ENCODE measurements at places on chromosomes 6 and 20.
A peak's percentile ranks its signal among the peaks of the same experiment; 100 is the strongest.

GRCh38 chr6:106135911-106136571, 49.9 kb downstream of the PRDM1 start:
- no peak for DNase-seq

GRCh38 chr20:58715391-58715800, 22.8 kb downstream of the NPEPL1 start:
- DNase-seq: no peak

DNA sequence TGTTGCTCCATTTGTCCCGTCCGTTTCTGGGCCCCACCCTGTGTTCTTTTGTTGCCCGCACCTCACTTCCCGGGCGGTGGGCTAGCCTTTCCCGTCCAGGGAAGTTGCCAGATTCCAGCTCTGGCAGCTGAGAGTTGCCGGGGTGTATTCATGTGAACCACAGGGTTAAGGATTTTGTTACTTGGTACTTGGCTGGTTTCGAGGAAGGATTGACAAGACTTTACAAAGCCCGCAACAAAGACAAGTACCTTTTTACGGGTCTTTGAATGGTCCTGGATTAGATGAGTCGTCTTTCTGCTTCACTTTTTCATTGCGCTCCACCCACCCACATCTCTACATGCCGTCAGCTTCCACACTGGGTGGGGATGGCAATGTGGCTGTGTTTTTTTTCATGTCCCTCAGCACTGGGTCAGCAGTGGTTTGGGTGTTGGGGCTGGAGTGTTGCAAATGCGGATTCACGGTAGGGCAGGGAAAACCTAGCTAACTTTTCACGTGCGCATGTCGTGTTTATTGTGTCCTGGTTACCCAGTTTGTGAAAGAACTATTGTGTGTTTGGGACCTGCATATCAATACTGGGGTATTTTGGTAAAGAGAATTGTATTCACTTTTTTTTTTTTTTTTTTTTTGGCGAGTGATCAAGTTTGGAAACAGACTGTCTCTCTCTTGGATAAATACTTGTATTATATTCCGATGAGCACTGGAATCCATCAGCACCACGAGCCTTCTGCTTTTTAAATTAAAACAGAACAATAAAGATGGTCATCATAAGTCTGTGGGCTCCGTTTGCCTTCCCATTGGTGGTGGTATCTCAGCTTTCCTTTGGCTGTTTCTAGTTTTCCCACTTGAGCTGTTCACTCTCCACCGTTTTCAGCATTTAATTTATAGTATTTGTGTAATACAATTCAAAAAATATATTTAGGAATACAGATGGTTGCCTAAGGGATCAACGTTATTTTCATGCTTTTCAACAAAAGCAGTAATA, 1.2 kb downstream of the DUSP22 start:
- DNase-seq: no peak

DNA sequence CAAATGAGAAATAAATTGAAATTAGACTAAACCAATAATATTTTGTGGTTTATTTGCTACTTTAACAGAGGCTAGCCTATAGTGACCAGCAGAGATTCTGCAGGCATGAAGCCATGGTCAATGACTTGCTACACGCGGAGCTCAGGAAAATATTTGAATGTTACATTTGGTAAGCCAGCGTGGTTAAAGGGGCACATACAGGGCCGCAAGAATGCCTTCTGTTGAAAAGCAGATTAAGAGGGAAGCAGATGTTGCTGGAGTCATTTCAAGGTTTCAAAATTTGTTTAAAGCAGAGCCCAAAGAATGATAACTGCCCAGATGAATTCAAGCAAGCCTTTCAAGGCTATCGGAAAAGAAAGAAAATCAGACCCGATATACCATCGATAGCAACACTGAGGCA, 294.3 kb upstream of the MAN1A1 start:
- DNase-seq: no peak

- no peak for DNase-seq
Measured at GRCh38 chr6:131387562-131388447, 185.2 kb upstream of the ARG1 start.

DNA sequence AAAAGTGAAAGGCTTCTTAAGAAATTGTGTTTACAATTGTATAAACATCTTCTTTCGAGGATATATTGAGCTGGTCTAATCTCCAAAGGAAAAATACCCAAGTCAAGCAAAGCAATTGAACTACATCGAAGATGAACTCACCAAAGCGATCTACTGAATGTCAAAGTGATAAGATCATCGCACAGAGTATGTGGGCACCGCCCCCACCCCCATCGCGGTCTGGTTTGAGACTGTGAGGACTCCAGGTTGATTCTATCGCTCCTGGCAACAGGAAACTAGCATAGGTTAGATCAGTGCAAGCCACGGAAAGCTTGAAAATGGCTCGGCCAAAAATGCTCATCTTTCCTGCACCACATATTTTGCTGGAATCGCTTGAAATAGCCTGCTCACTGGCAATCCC, 133.2 kb upstream of the RPS6KA2 start:
- no peak for DNase-seq

DNA sequence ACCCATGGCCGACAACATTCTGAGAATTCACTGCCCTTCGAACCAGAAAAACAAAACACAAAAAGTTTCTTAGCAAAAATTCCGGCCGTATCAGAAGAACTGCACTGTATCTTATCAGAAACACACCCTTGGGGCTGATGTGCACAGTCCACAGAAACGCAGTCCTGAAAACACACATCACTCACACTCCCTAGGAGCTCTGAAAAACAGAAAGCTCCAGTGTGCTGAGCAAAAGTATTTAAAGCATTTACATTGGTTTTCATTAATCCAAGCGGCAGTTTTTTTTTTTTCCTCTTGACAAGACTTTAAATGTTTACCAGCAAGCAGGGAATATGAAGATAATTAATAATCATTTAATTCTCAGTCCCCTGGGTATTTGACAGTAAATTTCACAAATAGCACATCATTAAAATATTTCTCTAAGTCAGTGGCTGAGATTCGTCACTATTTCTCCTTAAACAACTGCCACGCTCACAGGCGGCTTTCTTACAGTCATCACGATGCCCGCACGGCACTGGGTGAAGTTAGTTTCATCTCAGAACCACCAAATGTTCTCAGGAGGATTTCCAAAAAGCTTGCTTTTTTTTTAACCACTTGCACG, 13.3 kb downstream of the NFATC2 start:
- DNase-seq: peak; percentile 77

DNA sequence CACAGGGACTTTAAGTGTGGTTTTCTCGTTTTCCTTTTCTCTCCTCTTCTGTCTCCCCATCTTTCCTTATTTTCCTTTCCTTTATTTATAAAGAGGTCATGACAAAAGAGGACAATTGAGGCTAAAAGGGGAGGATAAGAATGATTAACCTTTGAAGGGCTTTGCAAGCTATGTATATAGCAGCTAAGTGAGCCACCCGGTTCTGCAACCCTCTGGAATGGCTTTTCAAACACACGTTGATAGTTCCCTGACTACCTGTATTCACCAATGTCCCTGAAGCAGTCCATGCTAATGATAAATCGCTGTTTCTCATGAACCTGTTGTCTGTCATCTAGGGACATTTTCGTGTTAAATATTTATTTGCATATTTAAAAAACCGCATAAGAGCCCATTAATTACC, 124.4 kb upstream of the RALGAPA2 start:
- no peak for DNase-seq

Measured in erythroblast (primary cell).